ENCODE measurements at places on chromosomes 5 and 9.

GRCh38 chr5:180470966-180471582, 23.1 kb upstream of the CNOT6 start:
- peak; percentile 42 for DNase-seq

DNA sequence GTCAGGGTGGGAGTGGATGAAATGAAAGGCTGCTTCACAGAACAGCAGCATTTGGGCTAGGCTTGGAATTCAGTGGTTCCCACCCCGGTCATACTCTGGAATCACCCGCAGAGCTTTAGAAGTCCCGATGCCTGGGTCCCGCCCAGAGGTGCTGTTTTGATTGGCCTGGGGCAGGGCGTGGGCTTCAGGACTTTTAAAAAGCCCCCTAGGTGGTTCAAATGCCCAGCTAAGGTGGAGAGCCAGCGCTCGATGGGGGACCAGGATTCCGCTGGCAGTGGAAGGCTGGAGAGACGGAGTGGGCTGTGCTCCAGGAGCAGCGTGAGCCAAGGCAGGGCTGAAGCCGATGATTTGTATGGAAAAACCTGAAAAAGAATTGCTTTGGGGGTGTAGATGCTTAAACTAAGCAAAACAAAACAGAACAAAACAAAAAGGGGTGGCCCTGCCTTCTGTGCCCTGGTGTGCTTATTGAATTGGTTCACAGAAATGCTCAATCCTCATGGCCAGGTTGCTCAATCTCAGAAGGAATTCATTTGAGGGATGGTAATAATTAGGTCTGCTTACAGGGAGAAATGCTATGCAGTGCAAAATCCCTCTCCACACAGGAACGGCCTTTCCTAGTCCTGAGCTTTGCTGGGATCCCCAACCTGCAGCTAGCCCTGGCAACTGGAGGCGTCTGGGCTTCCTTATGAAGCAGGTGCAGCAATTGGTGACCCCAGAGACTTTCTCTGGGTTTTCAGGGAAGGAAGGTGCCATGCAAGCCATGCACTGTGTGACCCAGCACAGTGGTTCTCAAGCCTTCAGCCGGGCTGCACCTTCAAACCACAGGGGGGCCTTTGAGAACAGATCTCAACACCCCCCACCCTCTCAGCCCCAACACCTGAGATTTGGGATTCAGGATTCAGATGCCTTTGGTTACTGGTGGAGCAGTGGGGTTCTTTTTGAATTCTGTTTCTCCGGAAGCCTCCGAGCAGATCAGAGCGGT, 174.0 kb upstream of the ZNF618 start:
- DNase-seq: no peak

DNA sequence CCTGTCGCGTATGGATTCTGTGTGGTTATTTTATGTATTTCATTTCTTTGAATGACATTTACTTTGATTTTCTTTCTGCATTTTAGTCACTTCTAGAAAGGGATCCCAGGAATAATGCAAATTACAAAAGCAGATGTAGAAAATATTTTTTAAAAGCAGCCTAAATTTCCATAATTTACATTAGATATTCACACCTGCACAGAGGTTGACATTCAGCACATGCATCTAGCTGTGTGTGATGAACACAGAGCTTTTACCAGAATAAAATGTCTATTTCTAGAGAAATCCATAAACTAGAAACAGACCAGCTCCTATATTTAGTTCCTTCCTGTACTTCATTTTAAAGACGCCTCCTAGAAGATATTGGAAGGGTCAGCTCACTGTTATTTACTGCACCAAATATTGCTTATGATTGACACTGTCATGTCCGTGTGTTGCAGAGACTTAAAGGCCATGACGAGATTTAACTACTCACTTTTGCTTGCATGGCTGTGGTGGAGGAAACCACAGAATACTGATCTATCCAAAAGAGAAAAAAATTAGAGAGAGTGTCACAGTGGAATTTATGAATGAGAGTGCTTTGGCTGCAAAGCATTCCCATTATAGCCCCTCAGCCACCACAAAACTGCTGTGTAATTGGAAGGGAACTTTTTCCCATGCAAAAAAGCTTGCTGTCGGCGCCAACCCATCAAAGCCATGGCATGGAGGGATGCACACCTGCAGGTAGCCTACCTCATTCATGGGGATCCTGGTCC, 58.1 kb downstream of the EBF1 start:
- no peak for DNase-seq

DNA sequence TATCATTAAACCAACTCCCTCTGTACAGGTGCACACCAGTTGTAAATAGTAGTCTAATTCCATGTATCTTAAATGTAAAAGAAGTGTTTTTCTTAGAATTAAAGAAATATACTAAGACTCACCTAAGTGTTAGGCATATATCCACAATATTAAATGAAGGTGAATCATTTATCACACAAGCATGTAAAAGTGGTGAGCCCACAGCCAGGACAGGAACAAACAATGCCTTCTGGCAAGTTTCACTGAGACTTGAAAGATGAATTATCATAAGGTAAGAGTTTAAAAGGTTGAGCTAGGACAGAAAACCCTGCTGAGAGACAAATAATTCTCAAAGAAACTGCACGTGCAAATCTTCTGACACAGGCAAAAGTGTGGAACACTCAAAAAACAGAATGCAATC, 832.5 kb downstream of the TAF11L14 start:
- no peak for DNase-seq

DNA sequence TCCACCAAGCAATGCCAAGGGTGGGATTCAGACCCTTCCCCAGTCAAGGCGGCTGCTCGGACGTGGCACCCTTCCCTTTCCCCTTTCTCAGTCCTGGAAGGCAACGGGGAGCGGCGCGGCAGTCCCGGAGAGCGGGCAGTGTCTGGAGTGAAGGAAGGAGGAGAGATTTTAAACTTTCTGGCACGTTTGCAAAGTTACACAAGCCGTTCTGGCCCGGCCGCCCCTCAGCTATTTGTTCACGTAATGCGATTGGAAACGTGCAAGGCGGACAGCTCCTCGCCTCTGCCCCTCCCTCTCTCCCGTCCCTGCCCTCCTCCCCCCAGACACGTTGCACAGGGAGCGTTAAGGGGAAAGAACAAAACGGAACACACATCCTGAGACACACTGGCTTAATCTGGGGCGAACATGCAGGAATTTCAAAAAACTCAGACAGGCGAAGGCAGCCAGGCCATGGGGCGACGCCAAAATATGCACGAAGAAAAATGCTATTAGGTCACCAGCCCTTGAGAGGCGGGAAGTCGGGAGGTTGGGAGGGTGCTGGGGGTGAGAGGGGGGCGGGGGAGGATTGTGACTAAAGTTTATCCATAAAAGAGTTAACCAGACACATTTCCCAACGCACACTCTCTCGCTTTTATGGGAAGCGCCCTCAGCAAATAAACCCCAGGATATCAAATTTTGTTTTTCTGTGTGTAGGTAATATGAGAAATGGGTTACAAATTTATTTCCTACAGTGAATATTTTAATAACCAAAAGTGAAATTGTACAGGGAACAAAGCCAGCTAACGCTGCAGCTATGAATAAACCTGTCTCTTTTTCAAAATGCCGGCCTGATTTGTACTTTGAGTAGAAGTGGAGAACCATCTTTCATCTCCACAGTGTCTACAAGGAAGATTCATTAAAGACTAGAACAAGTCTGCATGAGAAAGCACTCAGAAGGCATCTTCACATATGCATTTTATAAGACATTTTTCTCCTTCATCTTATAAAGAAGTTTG, at the start of gene LOX:
LOX (minus strand) TSS at position 144 of the 995 bp plus-strand sequence. CDS start 274 bp downstream, outside the sequence.
- no peak for DNase-seq

GRCh38 chr5:5430136-5430535, 7.7 kb downstream of the ICE1 start:
- DNase-seq: no peak

GRCh38 chr9:81819859-81820546, 108.2 kb upstream of the SPATA31D4 start:
- no peak for DNase-seq

- DNase-seq: peak; percentile 36
These were observed 14.4 kb downstream of the PRKACG start for GRCh38 chr9:68999393-69000105.

All from activated T-cell treated with anti-CD3 and anti-CD28 coated beads for 48 hours (primary cell).